Stimulated activated CD8-positive, alpha-beta memory T cell treated with anti-CD3 and anti-CD28 coated beads, Interleukin-2, amount 100 ng/mL, for 1 hour (primary cell): ENCODE measurements at places on chromosomes 7 and 10.

DNA sequence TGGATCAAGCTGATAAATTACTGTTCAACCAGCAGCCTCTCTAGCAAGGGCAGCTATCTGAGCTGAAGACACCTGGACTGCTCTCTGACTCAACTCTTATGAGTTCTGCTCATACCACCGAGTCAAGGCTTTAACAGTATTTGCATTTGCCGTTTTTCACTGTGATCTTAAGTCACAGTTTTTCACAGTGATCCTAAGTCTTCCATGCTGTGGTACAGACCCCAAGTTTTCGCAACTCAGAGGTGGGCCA, 31.3 kb downstream of the PIP4K2A start:
- DNase-seq, result no peak

GRCh38 chr10:131013281-131013912, 298.1 kb downstream of the TCERG1L start:
- DNase-seq, result no peak

DNA sequence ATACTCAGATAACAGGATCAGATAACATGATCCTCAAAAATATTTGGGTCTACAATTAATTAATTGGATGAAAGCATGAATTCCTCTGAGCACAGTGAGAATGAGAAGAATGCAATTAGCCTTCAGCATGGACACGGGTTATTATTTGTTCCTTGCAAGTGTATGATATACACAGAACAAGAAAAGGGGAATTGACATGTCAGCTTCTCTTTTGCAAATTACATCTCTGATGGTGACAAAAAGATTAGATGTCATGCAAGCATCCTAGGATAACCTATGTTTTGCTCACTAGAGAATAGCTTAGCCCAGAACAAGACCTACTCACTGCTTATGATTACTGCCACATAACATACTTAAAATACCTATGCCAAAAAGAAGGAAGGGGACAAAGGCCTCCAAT, 120.3 kb downstream of the ABLIM1 start:
- no peak for DNase-seq

DNA sequence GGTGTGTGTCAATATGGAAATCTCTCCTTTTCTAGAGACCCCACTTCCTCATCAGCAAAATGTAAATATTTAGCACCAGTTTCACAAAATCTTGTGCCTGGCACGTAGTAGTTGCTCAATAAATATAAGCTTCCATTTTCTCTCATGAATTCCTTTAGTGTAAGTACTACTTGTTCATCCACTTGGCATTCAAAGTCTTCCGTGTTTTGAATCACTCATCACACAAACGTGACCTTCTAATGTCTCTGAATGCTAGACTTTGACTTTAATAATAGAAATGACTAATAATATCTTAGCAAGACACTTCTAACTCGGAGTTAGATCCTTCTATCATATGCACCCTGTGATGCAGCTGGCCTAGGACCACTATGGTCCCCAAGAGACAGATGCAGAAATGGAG, 168.7 kb upstream of the ZNF32 start:
- no peak for DNase-seq

DNA sequence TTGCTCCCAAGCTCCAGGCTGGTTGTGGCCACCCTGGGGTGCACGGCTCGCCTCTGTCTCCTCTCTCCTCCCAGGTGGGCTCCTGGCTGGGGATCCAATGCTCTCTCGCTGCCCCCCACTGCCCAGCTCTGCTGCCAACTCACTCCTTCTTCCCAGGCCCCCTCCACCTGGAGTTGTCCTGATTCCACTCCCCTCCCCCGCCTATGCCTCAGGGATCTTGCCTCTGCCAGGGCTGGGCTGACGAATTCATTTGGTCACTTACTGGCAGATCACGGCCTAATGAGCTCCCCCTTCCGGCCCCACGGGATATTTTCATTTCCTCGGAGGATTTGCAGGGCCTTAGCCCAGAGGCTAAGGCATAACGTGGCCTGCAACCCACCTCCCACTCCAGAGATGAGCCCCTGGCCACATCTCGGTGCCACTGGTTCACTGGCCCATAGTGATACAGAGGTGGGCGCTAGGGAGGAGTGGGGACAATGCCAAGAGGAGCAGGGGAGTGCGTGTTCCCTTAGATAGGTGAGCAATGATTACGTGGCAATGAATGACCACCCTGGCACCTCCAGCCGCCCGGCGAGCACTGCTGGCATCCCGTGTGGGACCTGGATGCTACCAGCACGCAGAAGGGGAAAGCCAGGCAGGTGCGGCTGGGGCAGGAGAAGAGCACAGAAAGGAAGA, 344.6 kb upstream of the SHH start:
- no peak for DNase-seq

GRCh38 chr7:64869121-64869725, 33.9 kb upstream of the ZNF273 start:
- DNase-seq, result no peak

GRCh38 chr10:85864173-85864549, 502.4 kb downstream of the GRID1 start:
- DNase-seq, result no peak

GRCh38 chr7:44288381-44288685, 37.1 kb downstream of the CAMK2B start:
- no peak for DNase-seq

DNA sequence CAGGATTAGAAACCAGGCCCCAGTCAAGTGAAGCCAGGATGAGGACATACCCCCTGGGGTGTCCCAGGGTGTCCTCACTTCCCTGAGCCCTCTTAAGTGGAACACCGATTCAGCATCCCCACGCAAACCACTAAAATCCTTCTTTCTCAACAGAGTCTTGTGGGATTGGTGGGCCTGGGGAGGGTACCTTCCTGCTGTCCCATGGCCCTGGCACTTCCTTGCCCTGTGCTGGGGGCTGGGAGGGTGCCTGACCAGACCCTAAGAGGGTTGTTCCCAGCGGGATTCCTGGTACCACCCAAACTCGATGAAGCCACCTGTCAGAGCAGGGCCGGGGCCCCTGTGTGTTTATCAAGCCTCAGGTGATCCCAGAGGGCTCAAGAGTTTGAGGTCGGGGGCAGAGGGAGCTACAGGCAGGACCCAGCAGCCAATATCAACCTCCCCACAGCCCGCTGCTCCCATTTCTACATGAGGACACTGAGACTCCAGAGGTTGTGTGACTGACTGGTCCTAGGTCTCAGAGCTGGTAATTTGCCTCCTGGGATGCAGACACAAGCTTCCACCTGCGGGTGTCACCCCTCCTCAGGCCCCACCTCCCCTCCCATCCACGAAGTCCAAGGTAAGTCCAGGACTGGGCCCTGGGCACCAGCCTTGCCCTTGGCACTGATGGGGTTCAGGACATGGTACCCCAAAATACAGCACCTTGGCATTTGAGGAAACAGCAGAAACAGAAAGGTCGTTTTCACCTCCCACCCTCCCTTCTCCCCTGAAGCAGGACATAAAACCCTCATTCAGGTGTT, 31.4 kb downstream of the OAT start:
- DNase-seq, result no peak

- no peak for DNase-seq
Observed at GRCh38 chr10:95346715-95347401, 56.1 kb upstream of the PDLIM1 start.

DNA sequence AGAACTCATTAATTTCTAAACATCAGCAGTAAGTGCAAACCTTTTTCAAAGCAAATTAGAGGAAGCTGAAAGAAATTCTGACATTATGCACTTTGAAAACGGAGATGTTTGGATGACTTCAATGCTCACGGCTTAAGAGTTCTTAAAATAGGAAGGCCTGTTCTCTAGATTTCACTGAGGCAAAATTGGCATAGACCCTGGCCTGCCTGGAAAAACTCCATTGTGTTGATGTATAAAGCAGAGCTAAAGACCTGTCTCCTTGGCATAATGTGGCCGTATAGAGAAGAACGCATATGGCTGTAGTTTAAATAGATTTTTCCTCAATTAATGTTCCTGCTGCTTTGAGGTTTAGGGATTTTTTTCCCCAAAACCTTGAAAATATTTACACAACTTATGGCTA, 24.5 kb upstream of the AGMO start:
- DNase-seq, result no peak

GRCh38 chr7:50721160-50721559, 61.5 kb downstream of the GRB10 start:
- DNase-seq, result no peak

DNA sequence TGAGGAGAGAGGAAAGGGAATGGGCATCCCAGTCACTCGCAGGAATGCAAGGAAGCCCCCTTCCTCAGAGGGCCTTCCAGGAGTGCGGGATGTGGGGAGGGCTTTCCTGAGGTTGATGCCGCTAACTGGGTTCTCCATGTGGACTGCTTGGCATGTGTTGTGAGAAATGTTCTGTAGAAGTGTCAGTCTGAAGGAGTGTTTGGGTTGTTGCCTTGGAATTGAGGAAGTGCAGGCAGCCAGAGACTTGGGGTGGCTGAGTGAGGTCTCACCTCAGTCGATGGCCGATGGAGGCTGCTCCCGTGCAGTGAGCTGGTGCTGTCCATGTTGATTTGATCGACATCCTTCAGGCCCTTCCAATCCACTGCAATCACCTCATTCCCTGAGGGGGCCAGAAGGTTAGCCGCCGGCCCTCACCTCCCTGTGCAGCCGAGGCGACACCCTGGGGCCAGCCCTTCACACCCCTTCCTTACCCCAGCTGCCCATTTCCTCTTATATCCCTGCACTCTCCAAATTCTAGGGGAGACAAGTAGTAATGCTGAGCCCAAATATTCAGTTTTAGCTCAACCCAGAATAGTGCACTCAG, 2.7 kb downstream of the FAM131B start:
- DNase-seq, result no peak

DNA sequence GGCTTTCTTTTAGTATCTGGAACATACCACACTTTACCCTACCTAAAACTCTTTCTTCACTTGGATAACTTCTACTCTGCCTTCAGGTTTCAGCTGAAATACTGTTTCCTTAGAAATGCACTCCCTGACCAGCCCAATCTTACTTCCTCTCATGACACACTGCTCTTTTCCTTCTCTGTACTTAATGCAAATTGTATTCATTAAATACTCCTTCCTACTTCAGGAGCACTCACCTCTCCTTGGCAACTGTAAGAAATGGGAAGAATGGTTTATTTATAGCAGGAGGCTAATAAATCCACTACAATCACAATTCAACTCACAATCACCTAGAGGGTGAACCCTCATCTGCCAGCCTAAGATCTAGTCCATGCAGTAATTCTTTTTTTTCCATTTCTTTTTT, 15.2 kb downstream of the ZCWPW1 start:
- no peak for DNase-seq

DNA sequence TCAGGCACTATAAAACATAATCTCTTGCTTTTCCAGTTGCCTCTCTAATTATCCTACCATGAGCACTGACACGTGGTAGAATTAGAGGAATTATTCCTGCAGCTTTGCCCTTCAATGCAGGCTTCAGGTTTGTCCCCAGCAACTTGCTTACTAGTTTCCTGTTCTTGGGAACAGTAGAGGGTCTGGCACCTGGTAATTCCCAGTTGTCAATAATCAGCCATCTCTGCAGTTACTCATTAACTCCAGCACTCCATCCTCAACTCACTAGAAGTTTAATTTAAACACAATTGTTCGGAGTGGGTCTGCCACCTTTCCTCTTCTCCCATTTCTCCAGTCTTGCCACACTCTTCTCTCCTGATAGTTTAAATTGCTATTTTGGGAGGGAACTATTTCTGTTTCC, 324.3 kb upstream of the KIAA1217 start:
- no peak for DNase-seq

- no peak for DNase-seq
Observed at GRCh38 chr10:71334221-71334791, 15.2 kb downstream of the SLC29A3 start.

GRCh38 chr7:128167042-128167701, 73.9 kb upstream of the LEP start:
- no peak for DNase-seq

DNA sequence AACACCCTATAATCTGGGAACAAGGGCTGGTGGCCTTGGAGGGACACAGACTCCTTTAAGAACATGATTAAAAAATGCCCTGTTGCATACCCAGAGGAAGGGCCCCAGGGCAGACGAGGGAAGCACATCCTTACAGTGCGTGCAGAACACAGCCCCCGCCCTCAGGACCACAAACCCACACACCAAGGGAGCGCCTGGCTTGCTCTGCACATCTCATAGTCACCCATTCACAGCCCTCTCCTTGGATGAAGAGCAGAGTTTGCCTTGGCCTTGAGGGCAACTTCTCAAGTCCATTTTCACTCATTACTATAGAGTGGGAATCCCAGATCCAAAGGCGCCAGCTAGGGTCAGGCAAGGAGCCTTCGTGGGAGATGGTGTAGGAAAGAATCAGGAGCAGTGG, 6.3 kb upstream of the VSIR start:
- DNase-seq, result no peak

DNA sequence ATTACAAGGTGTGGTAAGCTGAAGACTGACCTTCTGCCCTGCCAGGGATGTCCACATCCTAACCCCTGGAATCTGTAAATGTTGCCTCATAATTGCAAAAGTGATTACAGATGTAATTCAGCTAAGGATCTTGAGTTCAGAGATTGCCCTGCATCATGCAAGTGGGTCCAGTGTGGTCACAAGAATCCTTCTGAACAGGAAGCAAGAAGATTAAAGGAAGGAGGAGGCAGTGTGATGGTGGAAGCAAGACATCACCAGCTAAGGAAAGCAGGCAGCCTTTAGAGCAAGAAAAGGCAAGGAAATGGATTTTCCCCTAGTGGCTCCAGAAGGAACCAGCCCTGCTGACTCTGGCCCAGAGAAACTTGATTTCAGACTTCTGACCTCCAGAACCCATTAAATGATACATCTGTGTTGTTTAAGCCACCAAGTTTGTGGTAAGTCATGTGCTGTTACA, 78.1 kb downstream of the USP6NL start:
- DNase-seq, result no peak

DNA sequence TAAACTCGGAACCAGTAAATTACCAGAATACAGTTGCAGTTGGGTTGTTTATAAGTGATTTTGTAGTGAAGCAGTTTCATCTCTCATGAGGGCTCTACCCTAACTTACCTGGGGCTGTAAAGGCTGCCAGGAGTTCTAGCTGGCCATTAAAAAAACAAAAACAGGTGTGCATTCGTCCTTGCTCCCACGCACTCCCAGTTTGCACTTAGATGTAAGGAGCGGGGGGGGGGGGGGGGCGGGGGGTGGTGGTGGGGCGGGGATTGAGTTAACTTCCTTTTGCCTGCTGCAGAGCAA, 2.3 kb upstream of the PFKFB3 start:
- DNase-seq, result no peak

GRCh38 chr10:130429809-130430208, 293.6 kb downstream of the GLRX3 start:
- DNase-seq, result no peak

- no peak for DNase-seq
Observed at GRCh38 chr10:14820010-14820774, 17.6 kb downstream of the CDNF start.

- no peak for DNase-seq
Observed at GRCh38 chr7:79434098-79434497, 19.4 kb downstream of the MAGI2 start.

DNA sequence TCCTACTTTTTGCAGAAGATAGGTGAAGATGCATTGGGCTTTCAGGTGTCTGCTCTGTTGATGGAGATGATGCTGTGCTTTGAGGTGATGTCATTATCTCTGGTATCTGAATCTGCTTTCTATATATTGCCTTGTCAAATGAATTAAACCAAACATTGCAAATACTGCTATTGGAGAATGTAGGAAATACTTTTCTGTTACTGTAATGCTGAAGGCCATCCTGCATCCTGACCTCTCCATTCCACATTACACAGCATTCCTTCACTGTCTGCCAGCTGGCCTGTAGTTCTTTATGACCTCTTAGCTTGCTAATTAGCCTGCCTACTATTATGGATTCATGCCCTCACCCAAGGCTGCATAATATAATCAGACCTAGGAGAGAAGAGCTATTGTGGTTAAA, 73.2 kb downstream of the VCL start:
- DNase-seq, result no peak
